ENCODE measurements at places on chromosomes 2 and 18.

- peak; percentile 62 for DNase-seq
Observed at GRCh38 chr2:95296011-95296410, 1.1 kb upstream of the KCNIP3 start.

- DNase-seq = no peak
Observed at GRCh38 chr18:73431620-73432019, 563.8 kb upstream of the NETO1 start.

- DNase-seq = no peak
Observed at GRCh38 chr2:20333738-20334137, 16.9 kb downstream of the PUM2 start.

- no peak for DNase-seq
Observed at GRCh38 chr2:69490486-69490885, 53.3 kb upstream of the NFU1 start.

DNA sequence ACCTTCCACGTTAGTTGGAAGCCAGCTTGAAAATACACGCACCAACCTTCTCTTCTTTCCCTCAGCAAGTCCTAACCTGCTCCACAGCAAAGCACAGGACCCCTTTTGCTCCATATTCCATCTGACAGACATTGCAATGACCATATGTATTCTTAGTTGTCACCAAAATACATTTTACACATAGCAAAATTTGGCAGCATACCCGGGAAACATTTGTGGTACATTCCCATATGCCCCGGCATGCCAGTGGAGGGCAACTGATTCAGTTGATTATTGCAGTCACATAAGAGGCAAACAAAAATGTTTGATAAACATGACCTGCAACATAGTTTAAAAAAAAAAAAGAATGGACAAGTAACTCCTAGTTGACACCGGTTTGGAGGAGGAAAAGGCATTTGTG is 202.1 kb upstream of the UBE2E3 start:
- no peak for DNase-seq

DNA sequence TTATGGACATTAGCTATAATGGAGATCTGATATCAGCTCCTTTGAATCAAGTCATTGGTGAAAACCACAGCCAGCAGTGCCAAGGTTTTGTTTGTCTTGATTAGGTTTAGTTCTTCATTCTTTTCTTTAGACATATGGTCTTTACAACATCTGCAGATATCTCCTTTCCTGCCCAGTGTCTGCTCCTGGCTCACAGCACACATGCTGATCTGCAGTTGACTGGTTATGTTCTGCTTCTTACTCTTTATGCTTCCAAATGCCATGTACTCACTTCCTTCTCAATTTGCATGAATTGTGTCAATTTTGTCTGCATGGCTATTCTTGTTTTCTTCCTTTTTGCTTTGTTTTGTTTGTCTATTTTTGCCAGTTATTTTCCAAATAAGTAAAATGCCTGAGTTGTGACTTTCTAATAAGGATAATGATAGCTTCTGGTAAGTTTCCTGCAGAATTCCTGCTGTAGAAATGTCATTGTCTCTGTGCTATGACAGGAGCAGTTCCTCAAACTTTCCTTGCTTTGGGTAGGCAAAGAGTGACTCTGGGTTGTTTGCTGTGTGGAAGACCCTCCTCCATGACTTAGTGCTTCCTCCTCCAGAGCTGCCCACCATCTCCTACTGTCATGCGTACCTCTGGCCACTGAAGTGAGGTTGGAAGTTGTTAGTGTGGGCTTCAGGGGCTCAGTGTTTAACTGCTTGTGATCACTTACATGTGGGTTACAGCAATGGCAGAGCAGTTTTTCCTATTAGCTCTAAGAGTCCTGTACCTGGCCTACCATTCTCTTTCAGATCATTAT is 8.2 kb downstream of the ARHGAP25 start:
- DNase-seq = no peak

DNA sequence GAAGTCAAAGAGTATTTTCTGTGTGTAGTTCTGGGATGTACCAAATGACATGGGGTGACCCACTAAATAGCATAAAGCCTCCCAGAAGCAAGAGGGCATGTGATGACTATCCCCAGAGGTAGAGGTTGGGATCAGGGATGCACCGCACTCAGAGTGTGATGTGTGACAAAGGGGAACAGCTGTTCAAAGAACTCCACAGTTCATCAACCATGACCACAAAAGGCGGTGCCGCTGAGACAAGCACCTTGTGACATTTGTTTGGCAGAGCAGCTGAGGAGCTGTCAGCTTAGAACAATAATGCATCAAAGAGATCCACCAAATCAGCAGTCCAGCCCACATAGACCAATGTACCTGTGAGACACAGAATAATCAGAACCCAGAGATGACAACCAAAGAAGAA is 81.3 kb downstream of the VWC2L start:
- DNase-seq = peak; percentile 81

Measured in NCI-H2029 treated with DMSO at 0.1 percent for 48 hours (cell line).